Thymus (tissue), 14 donors: ENCODE measurements at places on chromosomes 1 and 21.

GRCh38 chr21:24032709-24033232, 1574.5 kb downstream of the MRPL39 start:
- no peak for DNase-seq

DNA sequence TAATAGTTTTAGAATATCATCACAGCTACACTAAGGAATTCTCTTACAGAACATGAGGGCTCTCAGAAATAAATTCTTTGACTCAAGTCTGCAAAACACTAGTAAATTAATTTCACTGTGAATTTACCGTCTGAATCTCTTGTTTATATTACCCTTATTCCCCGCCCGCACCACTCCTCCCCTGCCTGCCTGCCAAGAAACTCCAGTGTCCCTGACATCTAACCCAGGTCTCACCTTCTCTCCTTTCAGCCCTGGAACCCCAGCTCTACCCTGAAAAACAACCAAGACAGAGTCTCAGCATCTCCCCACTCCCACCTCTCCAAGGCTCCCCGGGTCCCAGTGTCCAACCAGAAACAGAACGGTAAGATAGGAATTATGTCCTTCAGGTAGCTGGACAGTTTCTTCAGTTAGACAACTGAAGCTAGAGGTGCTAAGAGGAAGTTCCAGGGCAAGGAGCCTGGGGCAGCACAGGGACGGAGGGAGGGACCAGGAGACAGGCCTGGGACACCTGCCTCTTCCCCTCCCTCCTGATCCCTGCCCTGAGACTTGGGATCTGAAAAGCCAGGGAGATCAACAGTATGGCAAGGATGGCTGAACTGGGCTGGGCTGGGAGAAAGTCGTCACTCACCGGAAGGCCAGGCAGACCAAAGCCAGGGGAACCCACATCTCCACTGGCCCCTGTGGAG, 15.4 kb downstream of the COL16A1 start:
- no peak for DNase-seq

DNA sequence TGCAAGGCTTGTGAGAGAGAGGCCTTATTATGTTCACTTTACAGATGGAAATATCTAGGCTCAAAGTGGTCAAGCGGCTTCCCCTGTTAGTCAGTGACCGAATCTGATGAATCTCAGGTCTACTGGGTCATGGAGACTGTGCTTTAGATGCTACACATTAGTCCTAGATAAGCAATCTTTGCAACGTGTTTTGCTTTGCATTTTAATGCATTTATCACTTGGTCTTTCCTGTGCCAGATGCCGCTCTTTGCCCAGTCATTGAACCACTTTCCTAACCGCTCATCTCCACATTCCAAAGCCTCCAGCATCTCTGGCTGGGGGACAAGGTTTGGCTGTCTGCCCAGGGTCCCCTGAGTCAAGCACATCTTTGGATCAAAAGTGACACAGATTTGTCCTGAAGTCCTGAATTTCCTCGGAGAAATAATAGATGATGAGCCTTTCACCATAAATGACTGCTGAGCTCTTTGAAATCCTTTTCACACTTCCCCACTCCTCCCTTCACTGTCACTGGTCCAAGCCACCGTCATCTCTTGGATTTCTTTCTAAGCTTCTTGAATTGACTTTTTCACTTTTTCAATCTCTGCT, 96.0 kb upstream of the USP24 start:
- no peak for DNase-seq

GRCh38 chr1:34825455-34826091, 32.8 kb downstream of the GJA4 start:
- no peak for DNase-seq

DNA sequence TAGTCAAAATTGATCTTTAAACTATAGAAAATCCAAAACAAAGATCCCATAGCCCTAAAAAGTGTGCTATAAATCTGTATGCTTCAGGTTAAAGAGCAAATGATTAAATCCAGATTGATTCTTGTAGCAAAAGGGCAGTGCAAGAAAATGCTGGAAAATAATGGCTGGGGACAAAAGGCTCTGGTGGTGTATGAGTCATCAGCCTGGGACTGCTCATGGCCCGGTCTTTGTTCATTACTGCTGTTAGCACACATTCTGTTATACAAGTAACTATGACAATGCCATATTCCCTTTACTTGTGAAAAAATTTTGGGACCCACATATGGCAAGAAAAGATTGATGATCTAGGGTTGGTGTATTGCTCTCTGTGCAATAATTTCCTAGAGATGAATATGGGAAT, 89.1 kb downstream of the RWDD3 start:
- DNase-seq: no peak

DNA sequence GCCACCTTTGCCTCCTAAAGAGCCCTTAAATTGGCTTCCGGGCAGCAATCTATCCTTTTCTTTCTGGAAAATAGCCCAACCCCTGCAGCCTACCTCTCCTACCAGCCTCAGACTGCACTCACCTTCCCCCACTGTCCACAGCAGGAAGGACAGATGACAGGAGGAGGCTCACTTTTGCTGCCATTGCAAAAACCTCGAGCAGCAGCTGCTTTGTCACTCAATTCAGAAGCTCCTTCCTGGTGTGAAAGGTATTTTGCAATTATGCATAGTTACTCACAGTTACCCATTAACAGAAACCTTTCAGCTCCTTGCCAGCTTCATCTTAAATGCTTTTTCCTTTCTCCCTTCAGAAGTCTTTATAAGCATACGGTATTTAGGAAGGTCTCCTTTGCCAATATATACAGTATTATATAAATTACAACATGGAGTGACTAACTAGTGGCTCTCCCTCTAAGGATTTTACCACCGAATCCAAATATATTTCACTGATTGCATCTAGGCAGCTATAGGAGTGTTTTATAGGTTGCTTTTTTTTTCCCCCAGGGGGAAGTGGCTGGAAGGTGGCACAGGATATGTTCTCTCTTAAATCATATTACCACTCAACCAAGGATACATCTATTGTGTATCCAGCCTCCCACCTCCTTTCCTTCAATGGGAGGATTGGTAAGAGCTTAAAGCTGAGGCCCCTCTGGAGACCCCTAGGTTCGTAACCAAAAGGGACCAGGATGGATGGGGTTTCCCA, 142.1 kb upstream of the IPO9 start:
- DNase-seq: no peak

DNA sequence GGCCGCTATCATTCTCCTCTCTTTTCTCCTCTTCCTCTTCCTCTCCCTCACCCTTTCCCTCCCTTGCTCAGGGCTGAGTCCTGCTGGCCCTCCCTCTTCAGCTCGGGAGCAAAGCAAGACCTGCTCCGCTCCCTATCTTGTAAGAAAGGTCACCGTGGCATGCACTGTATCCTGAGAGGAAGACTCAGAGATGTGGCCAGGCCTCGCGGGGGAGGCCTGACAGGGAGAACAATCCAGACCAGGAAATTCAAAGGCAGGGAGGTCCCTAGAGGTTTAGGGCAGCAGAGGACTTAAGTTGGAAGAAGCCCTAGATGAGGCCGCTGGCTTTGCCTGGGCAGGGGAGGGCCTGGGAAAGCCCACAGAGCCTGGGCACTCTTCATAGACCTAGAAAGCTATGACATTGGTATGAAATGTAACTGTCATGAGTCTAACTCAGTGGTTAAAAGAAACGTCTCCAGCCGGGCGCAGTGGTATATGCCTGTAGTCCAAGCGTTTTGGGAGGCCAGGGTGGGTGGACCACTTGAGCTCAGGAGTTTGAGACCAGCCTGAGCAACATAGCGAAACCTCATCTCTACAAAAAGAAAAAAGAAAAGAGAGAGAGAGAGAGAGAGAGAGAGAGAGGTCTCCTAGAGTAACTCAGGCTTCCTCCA, 14.6 kb upstream of the PTAFR start:
- DNase-seq: no peak

DNA sequence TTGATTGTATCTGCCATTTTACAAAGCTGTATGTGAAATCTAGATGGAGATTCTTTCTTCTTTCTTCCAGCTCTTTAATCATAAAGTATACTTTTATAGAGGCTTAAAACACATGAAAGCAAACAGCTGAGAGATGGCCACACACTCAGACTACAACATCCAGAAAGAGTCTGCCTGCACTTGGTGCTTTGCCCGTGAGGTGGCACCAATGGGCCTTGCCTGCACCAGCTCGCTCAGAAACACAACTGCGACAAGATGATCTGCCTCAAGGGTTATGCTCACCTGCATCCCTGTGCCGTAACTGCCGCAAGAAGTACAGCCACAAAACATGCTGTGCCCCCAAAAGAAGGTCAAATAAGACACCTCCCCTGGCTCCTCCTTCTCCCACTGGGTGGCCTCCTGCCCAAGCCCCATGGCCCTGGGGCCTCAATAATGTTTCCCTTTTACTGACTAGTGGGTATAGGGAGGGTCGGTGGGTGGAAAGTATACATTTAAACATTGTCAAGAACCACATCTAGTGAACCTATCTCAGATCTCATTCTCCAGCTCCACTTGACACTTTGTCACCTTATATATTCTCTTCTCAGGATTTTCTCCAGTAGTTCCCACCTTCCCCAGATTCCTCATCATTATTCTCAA, 66.7 kb upstream of the ANGPTL3 start:
- DNase-seq: no peak

DNA sequence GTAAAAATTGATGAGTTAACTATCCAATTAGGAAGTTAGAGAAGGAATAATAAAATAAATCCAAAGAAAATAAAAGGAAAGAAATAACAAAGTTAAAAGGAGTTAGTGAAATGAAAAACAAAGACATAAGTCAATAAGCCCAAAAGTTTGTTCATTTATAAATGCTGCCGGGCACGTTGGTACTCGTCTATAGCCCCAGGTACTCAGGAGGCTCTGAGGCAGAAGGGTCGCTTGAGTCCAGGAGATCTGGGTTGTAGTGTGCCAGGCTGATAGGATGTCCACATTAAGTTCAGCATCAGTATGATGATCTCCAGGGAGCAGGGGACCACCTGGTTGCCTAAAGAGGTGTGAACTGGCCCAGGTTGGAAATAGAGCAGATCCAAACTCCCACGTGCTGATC, 35.5 kb upstream of the VANGL1 start:
- no peak for DNase-seq

- no peak for DNase-seq
These were observed 534.3 kb downstream of the PLPP3 start for GRCh38 chr1:56045062-56045461.

DNA sequence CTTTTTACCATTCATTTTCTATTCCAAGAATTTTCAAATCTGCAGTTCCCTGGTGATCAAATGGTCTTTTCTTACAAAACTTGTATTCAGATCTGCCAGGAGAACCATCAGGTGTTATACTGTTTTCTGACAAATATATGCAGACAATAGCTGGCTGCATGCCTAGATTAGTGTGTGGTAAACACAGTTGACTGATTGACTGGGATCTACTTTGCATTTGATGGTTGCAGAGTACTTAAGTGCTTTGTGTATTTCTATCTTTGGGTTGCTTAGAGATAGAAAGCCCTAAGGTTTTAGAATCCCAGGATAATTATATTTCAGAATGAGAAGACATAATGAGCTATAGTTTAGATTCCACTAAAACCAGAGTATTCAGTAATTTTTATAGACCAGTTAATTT, 102.0 kb upstream of the CHODL start:
- DNase-seq: no peak

DNA sequence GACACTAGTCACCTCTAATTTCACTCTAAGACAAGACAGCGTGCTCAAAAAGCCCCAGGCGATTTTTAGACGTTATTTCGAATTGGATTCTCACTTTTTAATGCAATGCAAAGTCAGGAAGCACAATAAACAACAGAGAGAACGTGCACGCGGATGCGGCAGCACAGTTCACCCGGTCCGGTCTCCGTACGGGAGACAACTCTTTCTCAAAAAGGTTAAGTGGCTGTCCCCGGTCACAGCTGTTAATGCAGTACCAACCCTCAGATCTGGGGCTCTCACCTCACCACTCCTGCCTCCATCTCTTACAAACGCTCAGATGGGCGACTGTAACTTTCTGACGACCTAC, 1.2 kb downstream of the HP1BP3 start:
- DNase-seq: no peak

GRCh38 chr21:45167796-45168222, 93.4 kb downstream of the ADARB1 start:
- no peak for DNase-seq

GRCh38 chr1:219489636-219490035, 123.3 kb downstream of the ZC3H11B start:
- DNase-seq: no peak

GRCh38 chr21:43768868-43769167, 7.3 kb downstream of the CSTB start:
- no peak for DNase-seq

DNA sequence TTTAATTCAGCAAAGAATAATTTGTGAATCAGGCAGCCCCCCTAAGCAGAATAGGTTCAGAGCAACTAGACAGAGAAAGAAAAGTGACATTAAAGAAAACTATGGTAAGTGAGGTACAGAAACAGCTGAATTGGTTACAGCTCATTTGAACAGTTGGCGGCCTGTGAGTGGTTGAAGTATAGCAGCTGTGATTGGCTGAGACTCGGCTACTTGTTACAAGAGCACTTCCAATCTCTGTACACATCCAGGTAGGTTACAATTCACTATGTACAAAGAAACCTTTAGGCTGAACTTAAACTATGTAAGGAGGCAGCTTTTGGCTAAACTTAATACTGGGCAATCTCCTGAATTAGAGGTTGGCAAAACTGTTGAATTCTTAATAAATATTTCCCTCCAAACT, 171.1 kb upstream of the LHX8 start:
- DNase-seq: no peak

DNA sequence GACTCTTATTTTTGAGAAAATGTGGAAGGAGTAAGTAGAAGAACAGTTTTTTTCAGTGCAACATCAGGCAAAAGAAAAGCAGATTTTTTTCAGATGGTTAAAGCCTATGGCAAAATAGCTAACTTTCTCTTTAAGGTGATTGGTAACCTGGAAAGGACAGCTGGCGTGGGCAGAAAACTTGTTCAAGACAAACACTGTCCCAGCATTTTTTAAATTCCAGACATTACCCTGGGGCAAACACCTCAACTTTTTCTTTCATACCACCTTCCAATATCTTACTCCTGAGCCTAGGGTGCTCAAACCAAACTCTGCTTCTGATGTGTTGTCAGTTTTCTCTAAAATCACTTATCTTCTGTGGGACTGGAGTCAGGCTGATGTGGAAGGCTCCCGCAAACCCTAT, 2.7 kb upstream of the LEPR start:
- no peak for DNase-seq

DNA sequence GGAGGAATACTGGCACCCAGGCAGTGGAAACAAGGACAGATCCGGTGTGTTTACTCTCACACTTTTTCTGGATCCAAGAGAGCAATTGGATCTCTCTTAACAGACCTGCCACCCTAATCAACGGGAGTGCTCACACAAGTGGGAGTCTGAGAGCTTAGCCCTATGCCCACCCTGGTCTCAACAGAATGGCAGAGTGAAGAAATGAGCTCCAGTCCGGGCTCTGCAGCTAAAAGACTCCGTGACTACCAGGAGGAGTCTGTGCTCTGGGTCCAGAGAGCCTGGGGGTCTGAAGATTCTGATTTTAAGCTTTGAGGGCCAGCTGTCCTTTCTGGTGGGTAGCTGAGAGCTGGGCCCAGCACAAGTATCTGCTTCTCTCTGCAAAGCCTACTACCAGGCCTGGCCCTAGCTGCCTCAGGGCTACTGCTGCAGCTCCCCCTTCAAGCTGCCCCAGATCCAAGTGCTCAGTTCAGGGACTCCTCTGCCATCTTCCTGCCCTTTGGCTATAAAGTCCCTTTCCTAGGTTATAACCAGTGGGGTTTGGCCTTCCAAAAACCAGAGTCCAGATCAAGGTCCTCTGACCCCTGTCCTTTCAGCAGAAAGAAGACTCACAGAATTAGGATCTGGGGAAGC, 3.9 kb downstream of the S100A9 start:
- no peak for DNase-seq

- DNase-seq: no peak
These were observed 18.7 kb upstream of the CRB1 start for GRCh38 chr1:197249324-197249723.

GRCh38 chr1:200905411-200906052, 10.8 kb downstream of the INAVA start:
- no peak for DNase-seq

GRCh38 chr1:10473145-10473765, 926 bp upstream of the DFFA start:
- DNase-seq: no peak
